ELF-1 (cell line): ENCODE measurements at places on chromosomes 7 and 10.

DNA sequence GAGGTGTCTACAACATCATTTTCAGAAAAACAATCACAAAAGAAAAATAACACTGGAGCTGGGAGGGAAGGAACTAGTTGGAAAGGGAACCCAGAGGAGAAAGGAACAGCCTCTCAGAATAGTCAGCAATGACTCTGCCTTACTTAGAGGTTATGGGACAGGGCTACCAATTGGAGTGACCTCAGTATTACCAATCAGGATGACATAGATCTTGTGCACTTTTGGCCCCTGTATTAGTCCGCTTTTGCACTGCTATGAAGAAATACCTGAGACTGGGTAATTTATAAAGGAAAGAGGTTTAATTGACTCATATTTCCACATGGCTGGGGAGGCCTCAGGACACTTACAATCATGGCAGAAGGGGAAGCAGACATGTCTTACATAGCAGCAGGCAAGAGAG, 99.7 kb upstream of the SDK1 start:
- DNase-seq, result no peak

- DNase-seq, result no peak
Measured at GRCh38 chr10:35041502-35041879, 48.6 kb downstream of the CUL2 start.

DNA sequence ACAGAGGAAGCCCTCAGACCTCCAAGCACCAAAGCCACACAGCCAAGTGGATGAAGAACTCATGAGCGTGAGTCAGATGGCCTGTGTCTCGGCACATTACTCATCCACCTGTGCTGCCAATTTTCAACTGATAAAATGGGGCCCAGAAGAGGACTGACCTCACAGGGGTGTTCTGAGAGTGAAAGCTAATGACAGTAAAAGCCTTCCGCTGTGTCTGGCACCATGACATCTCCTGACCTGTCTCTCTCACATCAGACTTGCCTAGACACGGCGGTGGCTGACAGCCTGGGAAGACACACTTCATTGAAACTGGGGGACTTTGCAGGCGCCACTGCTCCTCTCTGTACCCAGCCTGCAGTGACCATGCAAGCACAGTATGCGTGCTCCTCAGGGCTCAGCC, 8.3 kb upstream of the SLC18A3 start:
- no peak for DNase-seq

GRCh38 chr10:92479547-92479946, 94.3 kb downstream of the IDE start:
- DNase-seq, result no peak

DNA sequence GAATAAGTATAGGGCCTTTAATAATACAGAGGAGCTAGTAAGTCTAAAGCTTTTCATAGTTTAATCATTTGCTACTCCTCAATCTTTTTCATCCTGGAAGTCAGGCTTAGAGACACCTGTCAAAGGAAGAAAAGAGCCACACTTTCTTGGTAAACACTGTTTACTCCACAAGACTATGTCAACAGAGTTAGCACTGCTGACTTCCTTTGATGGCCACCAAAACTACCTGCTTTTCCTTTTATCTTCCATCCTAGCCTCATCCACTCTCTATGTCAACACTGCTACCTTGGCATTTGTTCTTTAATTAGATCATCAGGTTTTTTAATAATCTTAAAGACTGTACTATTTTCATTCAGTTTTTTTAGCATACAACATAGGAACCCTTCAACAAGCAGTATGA, 106.2 kb downstream of the ELAPOR2 start:
- DNase-seq, result no peak

DNA sequence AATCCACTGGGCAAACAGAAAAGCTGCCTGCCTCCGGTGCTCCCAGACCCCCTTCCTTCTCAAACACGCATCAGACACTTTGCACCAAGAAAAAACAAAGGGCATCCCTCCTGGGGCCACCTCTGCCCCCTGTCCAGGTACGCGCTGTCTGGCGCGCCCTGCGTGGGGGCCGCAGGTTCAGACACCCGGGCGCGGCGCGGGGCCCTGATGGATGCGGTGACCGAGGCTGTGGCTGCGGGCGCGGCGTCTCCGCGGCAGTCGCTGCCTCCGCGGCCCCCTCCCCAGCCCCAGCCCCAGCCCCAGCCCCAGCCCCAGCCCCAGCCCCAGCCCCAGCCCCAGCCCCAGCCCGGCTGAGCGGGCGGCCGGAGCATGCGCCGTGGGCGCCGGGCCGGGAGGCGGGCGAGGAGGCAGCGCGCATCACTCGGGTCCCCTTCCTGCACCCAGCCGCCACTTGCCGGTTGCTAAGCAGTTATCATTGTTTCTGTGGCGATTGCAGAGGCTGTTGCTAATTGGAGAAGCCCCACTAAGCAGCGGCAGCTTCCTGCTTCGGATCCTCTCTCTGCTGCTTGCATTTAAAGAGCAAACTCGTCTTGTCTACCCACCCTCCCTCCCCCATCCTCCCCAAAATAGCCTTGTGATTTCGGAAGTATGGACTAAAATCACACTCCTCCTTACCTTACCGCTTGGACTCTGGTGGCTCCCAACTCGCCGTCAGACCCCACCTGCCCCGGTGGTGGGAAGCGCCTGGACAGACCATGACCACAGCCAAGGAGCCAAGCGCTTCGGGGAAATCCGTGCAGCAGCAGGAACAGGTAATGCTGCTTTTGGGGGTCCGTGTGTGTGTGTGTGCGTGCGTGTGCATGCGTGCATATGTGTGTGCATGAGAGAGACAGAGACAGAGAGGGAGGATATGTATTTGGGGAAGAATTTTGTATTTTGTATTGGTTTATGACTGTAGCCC, 252.8 kb downstream of the DPP6 start:
- DNase-seq, result peak; percentile 23

- DNase-seq, result no peak
Measured at GRCh38 chr10:42981358-42982236, 95.3 kb upstream of the RET start.

GRCh38 chr7:93569189-93569588, 5.3 kb downstream of the CALCR start:
- DNase-seq, result no peak

DNA sequence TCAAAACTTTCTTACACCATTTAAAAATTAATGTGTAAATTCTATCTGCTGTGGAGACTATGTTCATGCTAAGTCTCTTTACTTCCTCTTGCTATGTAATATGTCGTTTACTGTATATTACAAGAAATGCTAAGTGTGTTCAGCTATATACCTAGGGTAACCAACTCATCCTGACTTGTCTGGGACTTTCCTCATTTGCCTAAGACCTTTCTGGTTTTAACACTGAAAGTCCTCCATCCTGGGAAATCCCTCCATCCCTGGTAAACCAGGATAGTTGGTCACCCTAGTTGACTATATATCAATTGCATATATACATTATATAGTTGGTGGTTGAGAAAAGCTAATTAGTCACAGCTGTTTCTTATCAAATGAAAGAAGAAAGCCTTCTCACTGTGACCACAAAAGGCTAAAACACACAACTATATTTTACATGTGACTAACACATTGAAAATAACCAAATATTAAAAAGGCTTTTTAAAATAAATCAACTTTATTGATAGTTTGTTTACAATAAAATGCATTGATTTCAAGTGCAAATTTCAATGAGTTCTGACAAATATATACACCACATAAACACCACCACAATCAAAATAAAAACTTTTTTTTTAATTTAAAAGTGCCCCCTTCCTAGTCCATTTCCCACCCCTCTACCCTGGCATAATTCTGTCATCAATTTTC, 167.7 kb upstream of the INHBA start:
- no peak for DNase-seq

DNA sequence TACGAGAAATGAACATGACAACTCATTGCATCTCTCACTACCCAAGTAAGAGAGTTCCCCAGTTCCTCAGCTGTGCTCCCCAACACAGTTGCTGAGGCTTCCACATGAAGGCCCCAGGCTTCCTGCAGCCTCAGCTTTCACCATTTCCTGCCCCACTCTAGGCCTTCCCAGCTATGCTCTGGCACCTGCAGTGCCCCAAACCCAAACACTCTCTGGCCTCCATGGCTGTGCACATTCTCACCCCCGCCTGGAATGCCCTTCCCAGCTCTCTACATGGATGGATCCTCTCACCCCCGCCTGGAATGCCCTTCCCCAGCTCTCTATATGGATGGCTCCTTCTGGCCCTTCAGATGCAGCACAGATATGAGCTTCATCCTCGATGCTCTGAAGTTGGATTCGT, 61.3 kb downstream of the KIAA1549 start:
- DNase-seq, result no peak

DNA sequence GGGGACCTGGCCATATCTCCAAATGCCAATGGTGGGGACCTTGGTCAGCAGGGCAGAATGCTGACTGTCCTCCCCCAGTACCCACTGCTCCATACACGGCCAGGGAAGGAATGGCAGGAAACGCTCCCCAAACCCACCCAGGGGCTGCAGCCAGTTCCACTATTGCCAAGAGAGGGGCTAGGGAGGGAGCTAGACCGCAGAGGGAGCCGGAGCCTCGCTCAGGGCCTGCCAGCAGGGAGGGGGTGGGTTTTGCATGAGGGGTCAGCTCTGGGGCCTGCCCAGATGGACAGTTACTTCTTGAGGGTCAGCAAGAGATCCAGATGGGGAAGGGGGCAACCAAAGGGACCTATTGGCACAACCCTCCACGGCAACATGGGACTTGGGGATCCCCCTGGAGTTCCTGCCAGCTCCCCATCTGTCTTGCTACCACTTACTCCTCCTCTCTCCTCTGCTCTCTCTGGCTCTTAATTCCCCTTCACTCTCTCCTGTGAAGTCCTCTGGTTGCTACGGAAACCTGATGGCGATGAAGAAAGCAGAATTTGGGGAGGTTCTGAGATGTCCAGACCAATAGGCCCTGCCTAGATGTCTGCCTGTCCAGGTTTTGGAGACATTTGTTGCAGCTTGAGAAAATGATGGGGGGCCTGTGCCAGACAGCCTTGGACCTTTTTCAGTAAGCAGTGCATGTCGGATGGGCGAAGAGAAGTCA, 12.6 kb downstream of the FGF8 start:
- no peak for DNase-seq

DNA sequence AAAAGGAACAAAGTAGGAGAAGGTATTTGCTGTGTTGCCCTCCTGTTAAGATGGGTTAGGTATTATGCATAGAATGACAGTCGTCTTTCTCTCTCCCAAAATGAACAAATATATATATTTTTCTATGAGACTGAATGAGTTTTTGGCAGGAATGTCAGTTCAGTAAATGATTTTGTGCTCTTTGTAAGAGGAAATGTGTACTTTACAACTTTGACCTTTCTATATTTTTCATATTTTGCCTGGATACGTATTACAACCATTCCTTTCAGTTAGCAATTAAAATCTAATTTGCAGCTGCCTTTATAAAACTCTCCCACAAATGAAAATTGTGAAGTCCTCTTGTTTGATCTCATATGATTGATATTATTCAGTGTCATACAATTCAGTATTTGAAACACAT, 336.6 kb upstream of the MEOX2 start:
- no peak for DNase-seq

DNA sequence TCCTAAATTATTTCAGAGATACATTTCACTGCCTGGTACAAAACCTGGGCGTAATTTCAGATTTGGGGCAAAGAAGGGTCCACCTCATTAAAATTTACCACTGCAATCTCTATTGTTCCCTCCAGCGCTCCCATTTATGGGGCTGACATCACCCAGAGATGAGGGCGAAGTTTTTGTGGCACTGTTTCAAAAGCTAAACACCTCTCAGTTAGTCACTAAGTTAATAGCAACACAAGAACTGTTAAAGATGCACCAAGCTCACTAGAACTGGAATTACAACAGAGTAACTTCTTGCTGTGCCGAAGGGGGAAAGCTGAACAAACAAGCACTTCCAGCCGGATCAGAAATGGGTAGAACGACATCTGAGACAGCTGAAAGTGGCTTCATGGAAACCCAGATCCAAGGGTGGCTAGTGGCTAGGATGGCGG, 179.4 kb downstream of the GATA3 start:
- DNase-seq, result no peak

DNA sequence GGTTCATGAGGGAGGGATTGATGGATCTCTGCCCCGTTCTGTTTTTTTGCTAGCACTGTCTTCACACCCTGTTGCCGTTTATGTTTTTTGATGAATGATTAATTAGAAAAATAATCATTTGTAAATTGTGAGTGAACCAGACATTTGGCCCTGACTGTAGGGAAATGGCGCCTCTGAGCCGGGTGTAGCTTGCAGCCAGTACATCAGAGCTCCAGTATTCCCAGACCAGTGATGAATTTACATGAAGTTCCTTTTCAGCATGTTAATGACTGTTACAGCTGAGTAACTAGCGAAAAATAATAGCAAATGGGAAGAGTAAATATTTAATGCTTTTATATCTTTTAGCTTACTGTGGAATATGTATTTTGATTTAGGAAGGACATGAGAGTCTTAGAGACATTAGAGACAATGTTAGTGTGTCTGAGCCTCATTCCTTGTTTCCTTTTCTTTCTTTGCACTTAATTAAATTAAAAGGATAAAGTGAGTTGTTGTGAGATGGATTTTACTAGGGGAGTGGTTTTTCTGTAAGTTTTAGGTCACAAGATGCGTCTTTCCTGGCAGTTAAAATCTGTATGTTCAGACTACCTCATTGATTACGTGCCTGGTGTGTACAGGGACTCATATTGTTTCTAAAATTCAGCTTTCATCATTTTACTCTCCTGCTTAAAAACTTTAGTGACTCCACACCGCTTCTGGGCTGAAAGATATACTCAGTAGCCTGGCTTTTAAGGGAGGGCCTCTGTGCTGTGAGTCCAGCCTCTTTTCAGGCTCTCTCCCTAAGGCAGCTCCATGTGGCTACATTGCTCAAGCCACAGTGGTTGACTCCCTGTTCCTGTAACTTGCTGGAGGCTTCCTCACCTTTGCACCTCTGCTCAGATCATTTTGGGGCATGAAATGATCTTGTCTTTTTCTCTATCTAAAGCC, 86.4 kb downstream of the AUTS2 start:
- no peak for DNase-seq

DNA sequence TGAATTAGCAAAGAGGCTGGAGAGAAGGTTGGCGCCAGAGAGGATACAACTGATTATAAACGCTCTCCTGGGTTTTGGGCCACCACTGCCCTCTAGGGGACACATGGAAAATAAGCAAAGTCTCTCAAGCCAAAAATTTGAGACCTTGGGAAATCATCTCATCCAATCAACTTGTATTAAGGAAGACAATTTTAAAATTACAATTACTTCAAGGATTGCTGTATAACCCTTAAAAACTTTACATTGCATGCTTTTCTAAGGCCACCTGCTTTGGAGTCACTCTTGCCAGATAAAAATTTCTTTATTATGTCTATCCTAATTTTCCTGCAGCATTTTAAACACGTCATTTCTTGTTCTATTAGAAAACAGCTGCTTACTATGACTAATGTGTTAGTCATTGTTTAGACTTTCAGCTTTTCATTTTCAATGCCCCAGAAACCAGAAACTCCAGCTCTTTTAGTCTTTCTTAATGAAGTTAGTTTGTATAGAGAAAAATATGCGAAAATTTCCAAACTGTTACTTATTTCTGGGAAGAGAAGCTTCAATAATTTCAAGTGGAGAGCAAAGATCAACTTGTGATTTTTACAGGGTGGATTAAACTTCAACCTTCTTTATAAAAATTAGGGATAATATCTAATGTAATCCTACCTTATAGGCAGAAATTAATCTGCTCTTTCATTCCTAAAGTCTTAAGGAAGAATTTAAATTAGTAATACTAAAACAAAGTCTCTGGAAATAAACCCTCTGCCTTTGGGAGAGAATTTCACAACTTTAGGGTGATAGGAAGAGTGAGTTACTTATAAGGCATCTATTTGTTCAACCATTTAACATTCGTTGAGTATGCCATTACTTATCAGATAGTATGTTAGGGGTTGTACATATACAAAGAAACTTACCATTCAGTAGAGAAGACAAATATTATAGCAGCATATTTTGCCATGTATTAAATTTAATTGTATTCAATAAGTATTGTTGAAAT, 20.6 kb upstream of the RHOBTB1 start:
- peak; percentile 30 for DNase-seq

- DNase-seq, result no peak
Measured at GRCh38 chr7:152956006-152956405, 196.5 kb downstream of the ACTR3B start.
